Fibroblast of skin of left biceps (primary cell): ENCODE measurements at places on chromosomes 13 and 19.

GRCh38 chr13:82597747-82598146 is 1284.5 kb downstream of the SLITRK1 start:
- no peak for DNase-seq

DNA sequence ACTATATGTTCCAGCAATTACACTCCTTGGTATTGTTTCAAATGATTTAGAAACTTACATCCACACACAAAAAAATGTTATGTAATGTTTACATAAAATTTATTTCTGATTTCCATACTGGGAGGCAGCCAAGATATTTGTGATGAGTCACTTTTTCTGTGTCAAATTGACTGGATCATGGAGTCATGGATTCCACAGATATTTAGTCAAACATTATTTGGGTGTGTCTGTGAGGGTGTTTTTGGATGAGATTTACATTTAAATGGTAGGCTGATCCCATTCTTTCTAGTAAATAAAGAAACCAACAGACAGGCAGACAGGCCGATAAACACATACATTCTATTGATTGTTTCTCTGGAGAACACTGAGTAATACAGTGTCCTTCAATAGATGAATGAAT is 562.8 kb downstream of the SLITRK6 start:
- peak; percentile 43 for DNase-seq

DNA sequence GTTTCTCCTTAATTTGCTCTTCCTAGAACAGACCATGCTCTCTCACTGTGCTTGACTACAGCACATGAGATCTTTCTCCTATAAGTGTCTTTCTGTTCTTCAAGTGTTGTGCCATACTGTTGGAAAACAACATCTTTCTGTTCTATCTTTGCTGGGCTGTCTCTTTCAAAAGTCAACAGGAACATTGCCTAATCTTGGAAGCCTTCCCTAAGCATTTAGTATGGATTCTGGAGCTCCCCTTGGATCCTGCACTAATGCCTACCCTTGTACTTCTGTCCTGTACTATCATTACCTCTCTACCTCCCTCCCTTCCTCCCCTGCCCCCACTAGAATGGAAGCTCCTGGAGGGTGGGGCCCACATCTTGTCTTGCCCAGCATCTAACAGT is 26.8 kb downstream of the STARD13 start:
- DNase-seq = no peak

- DNase-seq = peak; percentile 62
Observed at GRCh38 chr13:47168066-47168465, 271.2 kb upstream of the HTR2A start.

GRCh38 chr13:50598338-50598737 is 245.2 kb downstream of the DLEU7 start:
- no peak for DNase-seq

- DNase-seq = no peak
Observed at GRCh38 chr13:48144413-48145035, 49.6 kb upstream of the MED4 start.
